Bladder microvascular endothelial cell (primary cell): ENCODE measurements at places on chromosomes 11 and 22. TPM values are rescaled to one million over a fixed set of nuclear protein-coding genes. Genes with fewer than 3 reads are reported as not detected.

Gene RTL10
- total RNA-seq, result 19.6 and 62.2 TPM in 2 replicates

Gene OR51B2
- not detected in 2 replicates for total RNA-seq

Gene NOX4
- total RNA-seq, result 21.5 and 32.3 TPM in 2 replicates

Gene ZNF280B
- 0.16 and 0.88 TPM in 2 replicates for total RNA-seq

Gene BCO2
- 0.65 and 1.9 TPM in 2 replicates for total RNA-seq

Gene INS
- not detected in 2 replicates for total RNA-seq

Gene TRIM68
- total RNA-seq, result 8.3 and 12.3 TPM in 2 replicates

Gene IL18BP
- 2.6 and 6.0 TPM in 2 replicates for total RNA-seq

Gene KRTAP5-8
- not detected in 2 replicates for total RNA-seq

Gene KRTAP5-10
- not detected in 2 replicates for total RNA-seq

Gene SUSD2
- 0.31 and 0.81 TPM in 2 replicates for total RNA-seq

Gene LUZP2
- under 0.01 TPM in 1 of 2 replicates, not detected in the other for total RNA-seq

Gene TMPRSS6
- total RNA-seq, result not detected in 2 replicates

Gene DDIAS
- 2.9 and 5.7 TPM in 2 replicates for total RNA-seq

Gene IGSF9B
- total RNA-seq, result 0.19 TPM in 1 of 2 replicates, not detected in the other

Gene ZC3H7B
- 50.2 and 221 TPM in 2 replicates for total RNA-seq

Gene TRIM48
- total RNA-seq, result not detected in 2 replicates

Gene MS4A3
- total RNA-seq, result not detected in 2 replicates

Gene TSSK2
- total RNA-seq, result not detected in 2 replicates

Gene TRPM5
- total RNA-seq, result not detected in 2 replicates

Gene BRMS1
- total RNA-seq, result 57.6 and 64.3 TPM in 2 replicates

Gene DDTL
- 0.25 and 1.1 TPM in 2 replicates for total RNA-seq

Gene CACNA1I
- total RNA-seq, result not detected in 2 replicates

Gene BACE1
- total RNA-seq, result 5.2 and 13.0 TPM in 2 replicates

Gene VSIG10L2
- total RNA-seq, result not detected in 2 replicates

Gene RASD2
- not detected in 2 replicates for total RNA-seq

Gene OSBP2
- total RNA-seq, result 3.9 and 22.5 TPM in 2 replicates

Gene MMP8
- total RNA-seq, result not detected in 2 replicates

Gene SNX32
- under 0.01 and 0.50 TPM in 2 replicates for total RNA-seq

Gene NCR3LG1
- 1.1 and 2.1 TPM in 2 replicates for total RNA-seq

Gene SLC22A8
- not detected in 2 replicates for total RNA-seq

Gene MS4A6A
- total RNA-seq, result 0.65 and 0.88 TPM in 2 replicates

Gene MIAT
- total RNA-seq, result 0.16 and 0.82 TPM in 2 replicates

Gene EXPH5
- 0.06 and 0.16 TPM in 2 replicates for total RNA-seq

Gene SLC25A45
- 0.81 and 2.8 TPM in 2 replicates for total RNA-seq

Gene BMAL1
- 13.6 and 13.8 TPM in 2 replicates for total RNA-seq

Gene ABTB2
- total RNA-seq, result 0.49 and 0.57 TPM in 2 replicates

Gene SCGB1C1
- not detected in 2 replicates for total RNA-seq

Gene MYEOV
- 0.49 and 0.50 TPM in 2 replicates for total RNA-seq

Gene JAML
- 0.19 TPM in 1 of 2 replicates, not detected in the other for total RNA-seq

Gene SLC3A2
- 86.1 and 87.2 TPM in 2 replicates for total RNA-seq

Gene NLRP14
- under 0.01 TPM in 1 of 2 replicates, not detected in the other for total RNA-seq

Gene GLB1L2
- 0.16 and 0.25 TPM in 2 replicates for total RNA-seq

Gene OR52H1
- 0.38 TPM in 1 of 2 replicates, not detected in the other for total RNA-seq

Gene CCDC116
- 0.13 and 0.16 TPM in 2 replicates for total RNA-seq

Gene PATE2
- total RNA-seq, result 0.16 TPM in 1 of 2 replicates, not detected in the other

Gene KREMEN1
- total RNA-seq, result 0.16 and 0.38 TPM in 2 replicates

Gene CD6
- under 0.01 TPM in 1 of 2 replicates, not detected in the other for total RNA-seq

Gene HORMAD2
- total RNA-seq, result not detected in 2 replicates

Gene MOGAT2
- not detected in 2 replicates for total RNA-seq
